Stimulated activated CD4-positive, alpha-beta T cell treated with anti-CD3 and anti-CD28 coated beads, Interleukin-4, amount 100 ng/mL, for 48 hours (primary cell): ENCODE measurements at places on chromosomes 7 and 10.

DNA sequence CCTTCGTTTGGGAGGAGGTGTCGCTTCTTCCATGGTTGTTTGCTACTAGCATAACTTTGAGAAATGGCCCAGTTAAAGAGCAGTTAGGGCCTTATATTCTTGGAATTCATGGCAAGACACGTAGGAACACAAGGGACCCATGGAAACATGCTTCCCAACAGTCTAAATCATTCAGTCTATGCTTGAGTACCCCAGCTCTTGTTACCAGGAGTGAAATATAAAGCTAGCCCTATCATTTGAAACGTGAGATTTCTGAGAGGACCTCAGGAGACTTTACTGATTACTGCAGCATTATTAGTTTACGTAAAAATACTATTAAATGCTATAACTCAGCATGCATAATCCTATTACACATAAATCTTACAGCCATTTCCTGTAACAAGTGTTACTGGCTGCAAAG, 328.6 kb upstream of the CDC14C start:
- DNase-seq, result no peak

- no peak for DNase-seq
Measured at GRCh38 chr10:126519185-126519584, 130.9 kb upstream of the ADAM12 start.

- no peak for DNase-seq
Measured at GRCh38 chr7:124032369-124033094, at the start of gene TMEM229A. Gene TMEM229A, minus strand, starts transcription at chr7:124033067. Its CDS starts 64 bp downstream, at chr7:124033003.

DNA sequence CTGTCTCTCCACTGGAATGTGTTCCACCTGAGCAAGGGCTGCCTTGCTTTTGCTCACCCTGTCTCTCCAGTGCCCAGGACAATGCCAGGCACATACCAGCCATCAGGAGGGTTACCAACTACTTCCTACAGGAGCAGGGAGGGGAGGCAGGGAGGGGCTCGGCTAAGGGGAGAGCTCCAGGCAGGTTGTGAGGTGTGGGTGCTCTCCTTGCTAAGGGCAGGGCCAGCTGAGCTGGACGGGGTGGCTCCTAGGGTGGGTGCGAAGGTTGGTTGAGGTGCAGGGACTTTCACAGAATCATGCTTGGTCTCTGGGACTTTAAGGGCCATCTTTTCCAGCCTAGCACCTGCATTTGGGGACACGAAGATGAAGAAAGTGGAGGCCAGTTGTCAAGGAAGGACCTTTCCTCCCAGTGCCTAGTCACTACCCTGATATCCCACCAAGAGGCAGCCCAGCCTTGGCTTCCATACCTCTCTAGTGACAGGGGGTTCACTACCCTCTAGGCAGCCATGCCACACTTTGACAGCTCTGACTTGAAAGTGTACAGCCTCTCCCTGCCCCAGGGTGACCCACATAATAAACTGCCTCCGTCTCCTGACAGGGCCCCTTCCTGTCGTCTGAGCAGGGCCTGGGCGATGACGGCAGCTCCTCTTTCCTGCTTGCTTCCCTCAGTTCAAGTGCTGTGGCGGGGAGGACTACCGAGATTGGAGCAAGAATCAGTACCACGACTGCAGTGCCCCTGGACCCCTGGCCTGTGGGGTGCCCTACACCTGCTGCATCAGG, 46.5 kb downstream of the TSPAN15 start:
- no peak for DNase-seq

- DNase-seq, result no peak
Measured at GRCh38 chr7:14381306-14381705, 391.8 kb upstream of the ETV1 start.

GRCh38 chr7:18087687-18088078, 60.0 kb upstream of the PRPS1L1 start:
- no peak for DNase-seq

DNA sequence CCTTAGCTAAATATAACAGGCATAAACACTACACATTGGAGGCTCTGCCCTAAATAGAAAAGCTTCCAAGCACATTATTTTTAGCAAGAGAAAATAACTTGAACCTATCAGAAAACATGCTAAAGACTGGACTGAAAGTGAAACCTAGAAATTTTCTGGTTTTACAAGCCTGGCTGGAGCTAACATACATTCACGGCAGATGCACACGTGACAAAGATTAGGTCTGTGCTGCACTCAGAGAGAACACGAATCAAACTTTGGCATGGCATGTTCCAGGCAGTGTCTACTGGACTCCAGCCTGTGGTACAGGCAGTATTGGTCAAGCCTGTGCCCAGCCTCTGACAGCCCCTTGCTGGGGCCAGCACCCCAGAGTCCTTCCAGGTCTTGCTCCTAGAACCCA, 94.1 kb upstream of the PCBD1 start:
- DNase-seq, result no peak

DNA sequence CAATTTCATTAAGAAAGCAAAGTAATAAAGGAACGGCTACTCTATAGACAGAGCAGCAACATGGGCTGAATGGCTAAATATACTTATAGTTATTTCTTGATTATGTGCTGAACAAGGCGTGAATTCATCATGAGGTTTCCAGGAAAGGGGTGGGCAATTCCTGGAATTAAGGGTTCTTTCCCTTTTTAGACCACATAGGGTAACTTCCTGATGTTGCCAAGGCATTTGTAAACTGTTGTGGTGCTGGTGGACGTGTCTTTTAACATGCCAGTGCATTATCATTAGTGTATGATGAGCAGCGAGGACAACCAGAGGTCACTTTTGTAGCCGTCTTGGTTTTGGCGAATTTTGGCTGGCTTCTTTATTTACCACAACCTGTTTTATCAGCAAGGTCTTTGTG, 28.5 kb upstream of the ZMYND11 start:
- no peak for DNase-seq

DNA sequence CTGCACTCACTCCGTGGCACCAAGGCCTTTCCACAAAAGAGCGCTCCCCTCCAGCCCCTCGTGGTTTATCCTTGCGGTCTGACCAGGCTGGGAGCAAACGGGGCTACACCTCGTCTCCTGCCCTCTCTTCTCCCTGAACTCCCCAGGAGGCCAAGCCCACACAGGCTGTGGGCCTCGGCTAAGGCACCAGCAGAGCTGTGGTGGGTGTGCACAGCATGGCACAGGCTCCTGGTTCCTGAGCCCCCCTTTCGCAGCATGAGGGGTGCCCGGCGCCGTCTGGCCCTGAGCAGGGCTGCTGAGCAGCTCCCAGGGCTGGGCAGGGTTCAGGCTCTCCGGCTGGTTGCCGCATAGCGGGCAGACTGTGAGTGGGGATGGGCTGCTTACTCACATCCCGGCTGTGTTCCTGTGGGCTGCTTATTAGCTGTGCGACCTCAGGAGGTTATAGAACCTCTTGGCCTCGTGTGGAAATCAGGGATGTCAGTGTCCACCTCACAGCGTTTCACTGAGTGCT, 90.4 kb downstream of the ZMIZ1 start:
- no peak for DNase-seq

DNA sequence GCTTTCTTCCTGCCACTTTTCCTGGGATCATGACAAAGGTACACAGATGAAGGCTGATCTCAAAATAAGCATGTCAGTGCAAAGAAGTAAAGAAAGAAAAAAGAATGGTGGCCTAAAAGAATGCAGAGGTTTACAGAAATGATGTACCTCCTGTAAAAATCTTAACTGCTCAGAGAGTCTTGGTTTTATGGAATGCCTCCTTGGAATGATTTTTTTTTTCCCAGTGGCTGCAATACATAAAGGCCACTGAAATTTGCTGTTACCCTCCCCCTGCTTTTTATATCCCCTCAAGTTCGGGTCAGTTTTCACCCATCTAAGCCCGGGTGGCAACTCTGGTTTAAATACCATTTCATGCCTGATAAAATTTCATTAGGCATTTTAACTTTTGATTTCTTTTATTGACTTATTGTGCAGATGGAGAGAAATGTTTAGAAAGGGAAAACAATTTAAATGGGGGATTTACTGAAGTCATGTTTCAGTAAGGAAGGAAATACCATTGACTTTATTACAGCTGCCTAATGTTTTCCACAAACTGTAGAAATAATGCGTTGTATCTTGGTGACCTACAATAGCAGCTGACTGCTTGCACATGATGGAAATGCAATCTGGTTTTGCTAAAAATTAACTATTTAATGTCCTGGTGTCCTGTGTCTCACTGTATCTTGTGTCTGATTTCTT, 102.5 kb downstream of the SAMD9 start:
- DNase-seq, result no peak

GRCh38 chr10:121134711-121135110, 283.5 kb downstream of the WDR11 start:
- DNase-seq, result no peak

- no peak for DNase-seq
Measured at GRCh38 chr7:143890558-143890957, 11.4 kb downstream of the TCAF1 start.
